ENCODE measurements at places on chromosomes 1 and 21.

DNA sequence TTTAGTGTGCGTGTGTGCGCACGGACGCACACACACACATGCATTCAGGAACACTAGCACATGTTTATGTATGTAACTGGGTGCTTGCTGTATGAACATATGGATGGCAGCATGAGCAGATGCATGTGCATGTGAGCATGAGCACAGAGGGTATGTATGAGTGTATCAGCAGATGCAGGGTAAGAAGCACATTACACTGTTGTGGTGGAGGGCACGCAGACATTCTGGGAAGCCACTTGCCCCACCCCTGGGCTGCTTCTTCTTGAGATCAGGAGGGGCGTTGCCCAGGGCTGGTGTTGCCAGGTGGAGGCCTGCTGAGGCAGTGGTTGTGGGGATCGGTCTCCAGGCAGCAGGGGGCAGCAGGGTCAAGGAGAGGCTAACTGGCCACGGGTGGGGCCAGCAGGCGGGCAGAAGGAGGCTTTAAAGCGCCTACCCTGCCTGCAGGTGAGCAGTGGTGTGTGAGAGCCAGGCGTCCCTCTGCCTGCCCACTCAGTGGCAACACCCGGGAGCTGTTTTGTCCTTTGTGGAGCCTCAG is 3.9 kb upstream of the P3R3URF start:
- peak; percentile 79 for DNase-seq

GRCh38 chr1:153536671-153537375 is 1.0 kb upstream of the S100A6 start:
- DNase-seq: peak; percentile 68

- DNase-seq: no peak
Measured at GRCh38 chr1:235995511-235995910, 69.4 kb downstream of the NID1 start.

DNA sequence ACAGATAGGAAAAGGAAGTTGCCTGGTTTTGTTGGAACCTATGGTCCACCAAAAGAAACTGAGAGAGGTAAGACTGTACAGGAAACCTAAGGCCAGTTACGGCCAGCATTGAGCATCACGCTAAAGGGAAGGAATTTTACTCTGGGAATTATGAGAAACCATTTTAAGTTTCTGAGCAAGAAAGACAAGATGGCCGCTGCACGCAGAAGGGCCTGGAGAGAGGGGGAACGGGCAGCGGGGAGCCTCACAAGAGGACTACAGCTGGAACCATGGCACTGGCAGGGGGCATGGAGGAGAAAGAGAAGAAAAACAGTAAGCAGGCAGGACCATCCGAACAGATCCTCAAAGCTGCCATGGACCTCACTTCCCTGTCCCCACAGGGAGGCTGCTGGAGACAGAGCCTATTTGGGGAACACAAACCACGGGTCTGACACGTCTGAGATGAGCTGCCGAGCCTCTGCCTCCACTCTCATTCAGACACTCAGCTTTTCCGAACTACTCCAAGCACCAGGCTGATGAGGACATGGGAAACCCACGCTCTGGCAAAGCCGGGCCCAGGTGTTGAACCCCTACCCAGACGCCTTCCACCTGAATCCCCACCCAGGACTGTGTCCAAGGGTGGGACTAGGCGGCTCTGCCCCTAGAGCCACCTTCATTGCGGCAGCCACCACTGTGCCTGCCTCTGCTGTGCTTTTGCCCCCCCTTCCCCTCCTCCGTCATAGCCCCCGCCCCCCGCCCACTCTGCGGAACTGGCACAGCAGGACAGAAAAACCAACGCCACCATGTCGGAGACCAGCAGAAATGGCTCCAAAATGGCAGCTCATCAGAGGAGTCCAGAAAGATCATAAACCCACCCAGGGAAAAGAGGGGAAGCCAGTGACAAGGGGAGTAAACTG is 69.0 kb downstream of the CD46 start:
- no peak for DNase-seq

- DNase-seq: peak; percentile 66
Measured at GRCh38 chr1:182990413-182991144, 32.6 kb upstream of the LAMC1 start.

- no peak for DNase-seq
Measured at GRCh38 chr1:226009650-226010044, 10.5 kb upstream of the SDE2 start.

GRCh38 chr1:18950401-18951026 is 6.0 kb downstream of the IFFO2 start:
- DNase-seq: no peak

DNA sequence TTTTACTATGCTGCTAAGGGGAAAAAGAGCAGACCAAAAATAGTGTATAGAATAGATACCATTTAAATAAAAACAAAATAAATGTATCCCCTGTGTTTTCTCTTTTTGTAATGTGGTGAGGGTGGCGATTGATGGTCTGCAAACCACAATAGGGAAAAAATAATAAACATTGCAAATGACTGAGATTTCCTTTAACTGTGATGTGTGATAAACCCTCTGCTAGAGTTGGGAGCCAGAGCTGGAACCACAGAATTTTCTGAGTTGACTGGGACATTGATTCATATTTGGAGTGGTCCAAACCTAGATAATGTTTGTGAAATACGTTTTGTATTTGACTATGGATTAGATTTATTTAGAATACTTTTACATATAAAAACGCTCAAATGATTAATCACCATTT is 70.6 kb upstream of the PTGFR start:
- no peak for DNase-seq

DNA sequence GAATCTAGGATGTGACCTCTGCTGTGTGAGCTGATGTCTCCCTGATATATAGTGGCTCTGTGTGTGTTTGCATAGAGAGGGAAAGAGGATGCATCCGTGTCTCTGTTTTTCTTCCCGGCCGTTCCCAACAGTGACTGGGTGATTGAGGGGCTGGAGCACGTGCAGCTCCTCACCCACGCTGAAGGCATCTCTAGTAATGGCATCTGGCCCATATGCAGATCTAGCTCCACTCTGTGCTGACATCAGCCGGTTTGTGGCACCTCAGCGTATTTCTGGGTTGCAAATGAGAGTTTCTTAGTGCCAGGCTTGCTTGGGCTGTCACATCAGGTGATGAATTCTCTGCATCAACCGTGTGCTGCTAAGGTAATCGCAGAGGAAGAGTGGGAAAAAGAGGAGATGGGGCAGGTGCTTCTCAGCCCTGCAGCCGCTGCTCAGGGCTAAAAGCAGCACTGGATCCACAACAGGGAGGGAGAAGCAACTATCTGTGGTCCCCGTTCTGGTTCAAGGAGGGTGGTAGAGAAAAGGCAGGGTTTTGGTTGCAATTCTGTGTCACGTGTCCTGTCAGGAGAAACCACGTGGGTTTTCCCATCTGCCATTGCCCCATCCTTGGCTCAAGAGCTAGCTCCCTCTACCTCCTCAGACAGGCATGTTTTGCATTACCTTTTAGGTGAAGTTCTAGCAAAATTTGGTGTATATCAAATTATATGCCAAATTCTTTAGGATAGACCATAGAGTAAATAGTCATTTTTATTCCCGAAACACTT is 282.9 kb downstream of the PBX1 start:
- DNase-seq: no peak

- no peak for DNase-seq
Measured at GRCh38 chr1:29925058-29925457, 688.7 kb downstream of the PTPRU start.

DNA sequence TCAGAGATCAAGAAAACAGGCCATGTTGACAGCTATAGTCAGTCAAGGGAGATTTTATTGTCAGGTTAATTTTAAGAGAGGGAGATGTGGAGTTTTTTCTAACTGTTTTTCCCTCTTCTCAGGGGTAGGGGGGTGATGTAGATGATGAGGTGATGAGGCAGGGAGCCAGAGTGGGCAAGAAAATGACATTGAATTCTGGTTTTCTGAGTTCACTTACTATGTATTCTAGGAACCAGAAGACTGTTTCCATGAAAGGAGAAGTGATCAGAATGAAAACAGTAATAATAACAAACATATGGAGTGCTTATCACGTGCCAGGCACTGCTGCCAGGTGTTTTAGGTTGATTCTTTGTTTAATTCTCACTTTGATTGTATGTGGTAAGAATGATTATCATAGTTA is 40.2 kb downstream of the CASQ2 start:
- no peak for DNase-seq

DNA sequence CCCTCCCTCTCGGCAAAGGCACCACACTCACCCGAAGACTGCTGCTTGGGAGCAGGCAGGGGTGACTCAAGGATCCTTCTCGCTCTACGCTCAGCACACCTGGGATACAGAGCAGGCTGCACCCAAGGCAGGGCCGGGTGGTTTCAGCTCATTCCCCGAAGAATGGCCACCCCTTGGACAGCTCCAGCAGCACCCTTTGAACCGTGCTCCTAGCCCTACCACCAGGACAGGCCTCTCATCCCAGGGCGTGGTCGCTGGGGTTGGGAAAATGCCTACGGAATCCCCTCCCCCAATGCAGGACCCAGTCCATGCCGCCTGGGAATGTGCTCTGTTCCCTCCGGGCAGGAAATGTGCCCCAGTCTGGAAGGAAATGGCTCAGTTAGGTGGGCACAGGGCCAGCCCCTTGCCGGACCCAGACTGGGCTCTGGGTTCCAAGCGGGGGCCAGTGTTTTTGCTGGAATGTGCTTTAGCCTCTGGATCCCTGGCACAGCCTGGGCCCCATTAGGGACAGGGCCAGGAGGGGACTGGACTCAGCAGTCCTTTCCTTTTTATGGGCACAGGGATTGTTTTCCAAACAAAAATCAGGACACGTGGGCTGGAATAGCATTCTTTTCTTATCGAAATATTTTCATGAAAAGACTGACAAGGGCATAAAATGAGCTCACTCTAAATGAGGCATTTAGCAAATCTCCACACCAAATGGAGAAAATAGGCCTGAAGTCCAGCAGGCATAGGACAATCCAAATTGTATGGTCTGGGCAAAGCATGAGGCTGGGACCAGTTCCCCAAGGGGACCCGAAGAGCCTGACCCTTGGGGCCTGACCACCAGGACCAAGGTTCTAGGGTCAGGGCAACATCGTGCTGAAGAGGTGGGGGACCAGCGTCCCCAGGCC is 7.3 kb downstream of the TMEM82 start:
- DNase-seq: peak; percentile 50
